ENCODE measurements at places on chromosomes 2 and 18.

- DNase-seq, result no peak
Observed at GRCh38 chr18:56550121-56550520, 88.3 kb downstream of the TXNL1 start.

GRCh38 chr2:71362447-71362846 lies 30.9 kb downstream of the ZNF638 start:
- DNase-seq, result no peak

GRCh38 chr2:100610381-100610831 lies 47.6 kb downstream of the PDCL3 start:
- DNase-seq, result peak; percentile 79

DNA sequence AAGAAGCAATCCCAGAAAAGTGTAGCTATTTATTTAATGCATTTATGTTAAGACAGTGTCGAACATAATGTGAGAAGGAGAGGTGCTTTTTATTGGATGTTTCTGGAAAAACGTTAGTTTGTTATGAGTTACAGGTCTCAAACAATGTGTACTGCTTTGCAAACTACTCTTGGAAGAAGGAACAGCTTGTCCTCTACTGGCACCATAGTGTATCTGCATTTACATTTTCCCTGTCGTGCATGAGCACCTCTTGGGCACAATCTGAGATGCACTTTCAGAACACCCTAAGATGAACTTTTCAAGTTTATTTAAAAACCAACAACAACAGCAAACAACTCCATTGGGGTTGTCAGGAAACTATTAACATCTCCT lies 22.8 kb downstream of the CCNYL1 start:
- DNase-seq, result peak; percentile 17

DNA sequence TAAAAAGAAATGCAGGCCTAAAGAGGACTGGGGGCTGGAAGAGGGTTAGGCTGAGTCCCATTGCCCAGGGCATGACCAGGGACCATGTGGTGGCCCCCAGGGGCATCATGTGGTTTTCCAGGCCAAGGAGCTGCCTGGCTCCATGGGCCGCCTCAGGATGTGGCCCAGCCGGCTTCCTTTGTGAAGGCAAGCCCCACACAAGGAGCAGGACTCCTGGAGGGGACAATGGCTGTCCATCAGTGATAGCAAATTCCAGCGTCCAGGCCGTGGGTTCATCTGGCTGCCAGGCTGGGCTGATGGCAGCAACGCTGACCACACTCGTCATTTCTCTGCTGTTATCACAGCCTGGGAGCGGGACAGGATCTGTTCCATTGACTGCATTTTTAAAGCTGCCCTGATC lies 82.5 kb downstream of the GBX2 start:
- no peak for DNase-seq

- no peak for DNase-seq
Observed at GRCh38 chr2:8125741-8126711, 555.8 kb upstream of the ID2 start.

GRCh38 chr2:168889635-168890005 lies 610 bp downstream of the SPC25 start:
- DNase-seq, result no peak

- DNase-seq, result no peak
Observed at GRCh38 chr18:74873629-74874028, 276.0 kb downstream of the ZNF407 start.

DNA sequence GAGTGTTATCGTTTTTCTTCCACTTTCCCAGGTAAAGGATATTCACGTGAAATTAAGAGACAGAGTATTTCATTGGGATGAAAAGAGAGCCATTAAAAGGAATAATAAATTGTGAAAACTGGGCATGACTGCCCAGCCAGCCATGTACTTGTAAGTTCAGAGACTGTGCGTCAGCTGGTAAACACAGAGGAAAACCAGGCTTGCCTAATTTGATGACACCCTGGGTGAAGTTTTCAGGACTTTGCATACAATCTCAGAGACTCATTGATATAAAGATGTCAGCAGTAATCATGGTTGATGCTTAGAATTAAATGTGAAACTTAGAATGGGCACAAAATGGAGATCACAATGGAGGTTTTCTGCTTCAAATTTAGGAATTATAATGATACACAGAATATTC lies 153.5 kb upstream of the ZEB2 start:
- DNase-seq, result no peak

GRCh38 chr18:66510357-66511045 lies 93.4 kb downstream of the CDH19 start:
- DNase-seq, result no peak

GRCh38 chr18:34942975-34943374 lies 98.2 kb upstream of the MAPRE2 start:
- DNase-seq, result no peak

GRCh38 chr18:11989174-11989573 lies 7.9 kb downstream of the IMPA2 start:
- DNase-seq, result no peak

DNA sequence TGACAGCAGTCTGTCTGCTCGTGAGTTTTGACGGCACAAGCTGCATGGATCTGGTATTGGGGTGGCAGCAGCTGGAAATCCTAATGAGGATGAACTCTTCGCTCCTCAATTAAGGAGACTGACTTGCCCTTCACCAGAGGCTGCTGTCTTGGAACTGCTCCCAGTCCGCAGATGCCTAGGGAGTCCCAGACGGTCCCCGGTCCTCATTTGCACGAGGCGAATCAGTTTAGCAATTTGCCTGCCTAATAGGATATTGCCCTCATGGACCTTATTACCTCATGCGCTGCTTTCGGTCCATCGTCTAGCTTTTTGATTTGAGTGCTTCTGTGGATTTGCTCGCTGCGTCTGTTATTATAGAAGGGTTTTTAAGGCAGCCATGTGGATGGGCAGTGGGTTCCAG lies 40.6 kb downstream of the ASAP2 start:
- no peak for DNase-seq

DNA sequence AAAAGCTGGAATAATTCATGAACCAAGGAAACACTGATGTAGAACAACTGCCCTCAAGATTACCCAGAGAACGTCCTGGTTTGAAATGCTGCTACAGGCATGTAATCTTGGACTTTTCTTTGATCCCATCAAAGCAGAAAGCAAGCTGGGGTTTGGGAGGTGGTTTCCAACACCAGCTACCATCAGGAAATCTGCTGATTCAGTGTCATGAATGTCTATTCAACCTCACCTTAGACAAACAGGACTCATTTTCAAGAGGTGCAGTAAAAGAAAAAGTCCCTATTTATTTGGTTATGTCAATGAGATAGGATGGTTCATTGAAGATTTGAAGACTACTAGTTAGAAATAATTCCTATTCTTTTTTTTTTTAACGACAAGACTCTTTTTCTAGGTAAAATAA lies 72.7 kb downstream of the NEB start:
- no peak for DNase-seq

GRCh38 chr2:38905251-38905650 lies 15.6 kb downstream of the ARHGEF33 start:
- no peak for DNase-seq

DNA sequence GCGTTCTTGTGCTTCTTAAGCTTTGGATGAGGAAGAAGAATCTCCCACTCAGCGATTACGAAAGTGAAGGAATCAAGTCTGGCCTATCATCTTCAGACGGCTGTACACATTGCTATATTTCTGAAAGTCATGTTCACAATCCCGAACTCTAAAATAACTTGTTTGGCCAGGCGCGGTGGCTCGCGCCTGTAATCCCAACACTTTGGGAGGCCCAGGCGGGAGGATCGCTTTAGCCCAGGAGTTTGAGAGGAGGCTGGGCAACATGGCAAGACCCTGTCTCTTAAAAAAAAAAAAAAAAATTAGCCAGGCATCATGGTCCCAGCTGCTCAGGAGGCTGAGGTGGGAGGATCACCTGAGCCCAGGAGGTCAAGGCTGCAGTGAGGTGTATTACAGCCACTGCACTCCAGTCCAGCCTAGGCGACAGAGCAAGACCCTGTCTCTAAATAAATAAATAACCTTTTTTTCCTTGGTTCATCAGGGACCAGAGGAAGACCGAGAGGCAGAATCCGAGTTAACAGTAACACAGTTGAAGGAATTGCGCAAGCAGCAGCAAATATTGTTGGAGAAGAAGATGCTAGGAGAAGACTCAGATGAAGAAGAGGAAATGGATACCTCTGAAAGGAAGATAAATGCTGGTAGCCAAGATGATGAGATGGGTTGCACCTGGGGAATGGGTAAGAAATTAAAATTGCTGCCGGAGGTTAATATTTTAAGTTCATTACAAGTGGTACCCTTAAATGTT lies 1.1 kb downstream of the SLC4A1AP start:
- no peak for DNase-seq

GRCh38 chr2:174240097-174240496 lies 8.2 kb downstream of the OLA1 start:
- no peak for DNase-seq

DNA sequence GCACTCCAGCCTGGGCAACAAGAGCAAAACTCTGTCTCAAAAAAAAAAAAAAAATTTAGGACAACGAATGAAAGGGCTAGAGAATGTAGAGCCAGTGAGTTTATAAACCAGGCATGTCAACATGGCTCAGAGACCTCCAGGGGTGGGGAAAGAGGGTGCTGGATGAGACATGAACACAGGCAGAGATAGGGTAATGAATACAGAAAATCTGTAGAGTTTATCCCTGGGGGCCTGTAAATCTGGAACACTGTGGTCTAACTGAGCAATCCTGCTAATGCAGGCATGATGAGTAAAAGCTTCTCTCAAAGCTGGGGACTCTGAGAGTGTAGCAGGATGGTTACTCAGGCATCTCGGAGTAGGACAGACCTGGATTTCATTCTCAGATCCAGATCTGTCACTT lies 59.2 kb upstream of the IGFBP2 start:
- DNase-seq, result no peak

DNA sequence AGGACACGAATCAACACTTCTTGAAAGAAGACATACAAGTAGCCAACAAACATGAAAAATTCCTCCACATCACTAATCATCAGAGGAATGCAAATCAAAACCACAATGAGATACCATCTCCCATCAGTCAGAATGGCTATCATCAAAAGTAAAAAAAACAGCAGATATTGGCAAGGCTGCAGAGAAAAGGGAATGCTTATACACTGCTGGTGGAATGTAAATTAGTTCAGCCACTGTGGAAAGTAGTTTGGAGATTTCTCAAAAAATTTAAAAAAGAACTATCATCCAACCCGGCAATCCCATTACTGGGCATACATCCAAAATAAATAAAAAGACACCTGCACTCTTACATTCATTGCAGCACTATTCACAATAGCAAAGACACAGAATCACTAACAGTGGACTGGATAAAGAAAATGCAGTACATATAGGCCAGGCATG lies 78.7 kb downstream of the GRB14 start:
- no peak for DNase-seq

GRCh38 chr2:26617588-26618083 lies 23.5 kb downstream of the CIB4 start:
- DNase-seq, result no peak

- no peak for DNase-seq
Observed at GRCh38 chr18:52657043-52657805, 317.2 kb downstream of the DCC start.

DNA sequence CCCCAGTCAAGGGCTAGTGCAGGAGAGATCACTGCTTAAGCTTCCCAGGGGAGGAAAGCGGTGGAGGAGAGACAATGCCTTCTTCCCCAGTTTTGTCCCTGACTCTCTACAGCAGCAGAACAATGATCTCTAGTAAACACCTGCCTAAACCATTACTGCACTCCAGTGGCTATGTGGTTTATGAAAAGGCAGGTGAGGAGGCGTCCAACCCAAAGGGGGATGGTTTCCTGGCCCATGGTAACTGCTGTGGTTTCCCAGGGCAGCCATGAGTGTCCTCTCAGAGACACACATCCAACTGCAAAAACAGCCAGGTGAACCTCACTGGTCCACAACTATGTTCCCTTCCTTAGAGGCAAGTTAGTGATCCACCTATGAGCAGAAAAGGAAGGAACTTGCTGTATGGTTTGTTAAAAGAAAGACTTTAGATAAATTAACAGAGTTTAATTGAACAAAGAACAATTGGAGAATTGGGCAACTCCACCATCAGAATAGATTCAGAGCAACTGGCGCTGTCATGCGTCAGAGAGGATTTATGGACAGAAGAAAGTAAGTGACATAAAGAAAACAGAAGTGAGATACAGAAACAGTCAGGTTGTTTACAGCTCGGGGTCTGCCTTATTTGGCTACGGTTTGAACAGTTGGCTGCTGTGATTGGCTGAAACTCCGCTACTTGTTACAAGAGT lies 4.8 kb upstream of the TTC39C start:
- no peak for DNase-seq

- no peak for DNase-seq
Observed at GRCh38 chr2:112150447-112150846, 12.3 kb downstream of the FBLN7 start.

GRCh38 chr2:18412980-18413675 lies 147.3 kb downstream of the RDH14 start:
- DNase-seq, result peak; percentile 31

DNA sequence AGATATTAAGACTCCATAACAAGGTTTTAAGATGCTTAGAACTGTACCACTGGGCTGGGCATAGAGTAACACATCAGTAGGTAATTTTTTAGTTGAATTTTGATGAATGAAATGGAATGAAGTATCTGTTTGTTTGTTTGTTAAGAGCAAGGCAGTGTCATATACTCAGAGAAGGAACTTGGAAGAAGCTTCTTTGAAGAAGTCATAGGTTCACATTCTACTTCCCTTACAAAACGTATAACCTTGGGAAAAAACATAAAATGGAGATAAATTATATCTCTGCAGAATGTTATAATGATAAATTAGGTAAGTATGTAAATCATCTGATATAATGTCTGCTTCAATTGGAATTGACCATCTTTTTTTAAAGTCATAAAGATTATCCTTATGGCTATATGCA lies 122.1 kb upstream of the SLC39A10 start:
- no peak for DNase-seq

DNA sequence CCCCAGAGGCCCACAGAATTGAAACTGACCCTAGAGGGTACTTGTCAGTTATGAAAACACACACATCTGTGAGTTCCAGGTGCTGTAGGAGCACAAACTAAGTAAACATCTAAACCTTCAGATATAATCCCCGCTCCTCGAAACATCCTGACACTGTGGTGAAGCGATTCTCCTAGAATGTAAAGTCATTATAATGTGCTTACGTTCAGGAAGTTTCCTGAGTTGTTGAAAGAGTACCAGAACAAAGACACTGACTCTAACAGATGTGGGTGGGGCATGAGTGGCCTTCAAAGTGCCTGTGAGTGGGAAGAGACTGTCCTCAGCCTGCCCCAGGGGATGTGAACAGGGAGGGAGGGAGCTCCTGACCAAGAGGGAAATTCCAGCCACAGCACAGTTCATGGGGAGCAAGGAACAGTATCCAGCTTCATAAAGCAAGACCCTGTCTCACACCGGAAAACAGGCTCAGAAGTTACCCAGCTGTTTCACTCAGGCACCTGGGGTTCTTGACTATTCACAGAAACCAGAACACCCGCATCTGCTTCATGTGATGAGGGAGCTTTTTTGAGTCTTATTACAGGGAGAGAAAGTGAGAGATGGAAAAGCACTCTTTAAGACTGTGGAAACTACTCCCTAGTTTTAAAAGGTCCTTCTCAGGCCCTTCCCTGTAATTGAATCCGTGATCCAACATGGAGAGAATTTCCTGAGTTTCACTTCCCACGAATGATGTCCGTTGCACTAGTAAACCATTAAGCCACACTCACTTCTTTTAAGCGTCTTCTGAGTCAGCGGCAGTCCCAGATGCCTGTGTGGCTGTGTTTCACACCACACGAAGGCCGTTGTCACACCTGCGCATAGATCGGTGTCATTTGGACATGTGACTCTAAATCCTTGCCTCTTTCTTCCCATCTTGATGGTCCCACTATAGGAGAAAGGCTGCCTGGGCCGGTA lies 88.6 kb upstream of the EML6 start:
- DNase-seq, result peak; percentile 99
